ENCODE measurements at places on chromosomes 4 and X. TPM values are rescaled to one million over a fixed set of nuclear protein-coding genes. Genes with fewer than 3 reads are reported as not detected.

- no peak for DNase-seq
Measured at GRCh38 chrX:133415276-133416105, at the start of gene GPC4. GPC4 (minus strand) TSS chrX:133415489; CDS start chrX:133414965, 524 bp downstream.

DNA sequence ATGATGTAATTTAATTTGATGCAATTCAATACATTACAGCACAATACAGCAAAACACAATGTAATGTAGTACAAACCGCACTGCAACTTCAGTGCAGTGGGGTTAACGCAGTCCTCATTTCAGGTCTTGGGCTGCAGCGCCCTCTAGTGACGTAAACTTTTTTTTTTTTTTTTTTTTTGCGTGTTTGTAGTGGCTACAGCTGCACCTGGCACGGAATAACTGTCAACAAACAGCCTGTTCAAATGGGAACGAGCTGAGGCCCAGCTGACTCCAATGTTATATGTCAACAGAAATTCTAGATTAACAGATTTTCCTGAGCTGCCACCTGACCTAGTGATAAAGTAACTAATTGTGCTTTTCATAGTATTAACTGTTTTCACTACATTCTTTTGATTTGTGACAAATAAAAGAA, 33.5 kb upstream of the RASSF6 start:
- no peak for DNase-seq

DNA sequence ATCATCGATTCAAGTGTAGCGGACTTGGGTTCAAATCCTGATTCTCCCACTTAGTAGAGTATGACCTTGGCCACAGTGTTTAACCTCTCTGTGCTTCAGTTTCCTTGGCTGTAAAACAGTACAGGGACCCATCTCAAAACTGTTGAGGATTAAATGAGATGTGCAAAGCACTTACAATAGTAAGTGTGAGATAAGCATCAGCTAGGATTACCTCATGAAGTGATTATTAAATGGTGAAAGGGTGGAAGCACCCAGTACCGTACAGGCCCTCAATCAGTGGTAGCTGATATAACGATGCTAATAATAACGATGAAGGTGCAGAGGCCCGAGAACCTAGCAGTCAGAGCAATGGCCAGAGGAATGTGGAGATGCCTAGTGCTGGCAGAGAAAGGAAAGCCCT, 45.1 kb downstream of the PRPS1 start:
- no peak for DNase-seq

GRCh38 chr4:153438916-153439756, 27.0 kb upstream of the TMEM131L start:
- no peak for DNase-seq

Gene SOWAHB
- 3.2 TPM for total RNA-seq

- DNase-seq = no peak
Measured at GRCh38 chr4:90071289-90072235, 55.6 kb upstream of the CCSER1 start.

Data from suprapubic skin (tissue), 4 donors.